ENCODE measurements at places on chromosomes 5 and 9. TPM values are rescaled to one million over a fixed set of nuclear protein-coding genes. Genes with fewer than 3 reads are reported as not detected.

Gene GLDC
- 15.6 TPM for total RNA-seq

Gene EGFLAM
- 5.3 TPM for total RNA-seq

Gene DMRTA1
- total RNA-seq: 11.7 TPM

Gene SLC36A2
- total RNA-seq: not detected

Gene TNFSF8
- not detected for total RNA-seq

Gene ZCCHC7
- 17.6 TPM for total RNA-seq

Gene C9orf50
- total RNA-seq: 0.56 TPM

Gene ANKRD33B
- total RNA-seq: 11.8 TPM

Gene PCDHB13
- total RNA-seq: 2.9 TPM

Gene TPPP
- total RNA-seq: 0.30 TPM

Gene PTGES
- total RNA-seq: 20.8 TPM

Gene LEAP2
- 0.11 TPM for total RNA-seq

Gene GPR21
- not detected for total RNA-seq

Gene LHFPL2
- total RNA-seq: 27.7 TPM

Gene OTP
- total RNA-seq: not detected

Gene GPR151
- total RNA-seq: not detected

Gene PRSS3
- not detected for total RNA-seq

Gene QRFP
- not detected for total RNA-seq

Gene TRIM14
- total RNA-seq: 13.6 TPM

Gene RNF208
- total RNA-seq: 1.5 TPM

Gene ADRA1B
- total RNA-seq: 1.3 TPM

Gene CDKN2A
- total RNA-seq: 14.4 TPM

Gene UBE2QL1
- 0.42 TPM for total RNA-seq
